Fibroblast of skin of back (primary cell): ENCODE measurements at places on chromosomes 1 and 21.

- DNase-seq: no peak
Observed at GRCh38 chr1:246579818-246580217, 13.6 kb downstream of the CNST start.

GRCh38 chr1:165352442-165353293 is 3.8 kb downstream of the LMX1A start:
- DNase-seq: no peak

GRCh38 chr1:2625311-2625710 is 7.5 kb downstream of the MMEL1 start:
- no peak for DNase-seq

- DNase-seq: no peak
Observed at GRCh38 chr1:17023102-17023501, 11.4 kb upstream of the ATP13A2 start.

GRCh38 chr1:236854605-236854983 is 59.5 kb downstream of the MTR start:
- peak; percentile 83 for DNase-seq

- DNase-seq: no peak
Observed at GRCh38 chr1:86472767-86473166, 4.0 kb downstream of the CLCA1 start.

DNA sequence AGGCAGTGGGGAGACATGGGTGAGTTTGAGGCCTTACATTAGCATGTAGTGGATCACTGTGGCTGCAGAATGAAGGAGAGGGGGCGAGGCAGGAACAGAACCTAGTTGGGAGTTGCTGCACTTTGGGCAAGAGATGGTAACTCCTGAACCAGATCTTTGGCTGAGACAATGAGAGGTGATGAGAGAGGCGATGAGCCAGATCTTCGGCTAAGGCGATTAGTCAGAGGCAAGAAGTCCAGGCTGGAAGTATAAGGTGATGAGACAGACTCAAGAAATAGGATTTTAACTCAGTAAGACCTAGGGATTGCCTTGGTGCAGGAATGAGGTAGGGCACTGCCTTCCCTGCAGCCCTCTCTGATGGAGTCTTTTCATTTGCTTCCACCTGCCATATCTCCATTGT is 9.1 kb upstream of the ARTN start:
- no peak for DNase-seq

DNA sequence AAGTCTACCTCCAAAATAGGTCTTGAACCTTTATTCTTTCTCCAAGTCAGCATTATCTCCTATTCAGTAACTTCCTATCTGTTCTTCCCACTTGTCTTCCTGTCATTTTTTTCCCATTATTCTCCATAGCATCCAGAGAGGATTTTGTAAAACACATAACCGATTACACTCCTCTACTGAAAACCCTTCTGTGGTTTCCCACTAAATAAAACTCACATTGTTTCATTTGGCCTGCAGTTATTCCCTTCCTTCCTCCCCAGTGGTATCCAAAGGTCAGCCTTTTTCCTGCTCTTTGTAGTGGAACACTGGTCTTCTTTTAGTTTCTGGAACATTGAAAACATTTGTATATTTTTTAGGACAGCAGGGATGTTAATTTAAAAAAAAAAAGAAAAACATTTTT is 266.0 kb downstream of the GPR52 start:
- no peak for DNase-seq

DNA sequence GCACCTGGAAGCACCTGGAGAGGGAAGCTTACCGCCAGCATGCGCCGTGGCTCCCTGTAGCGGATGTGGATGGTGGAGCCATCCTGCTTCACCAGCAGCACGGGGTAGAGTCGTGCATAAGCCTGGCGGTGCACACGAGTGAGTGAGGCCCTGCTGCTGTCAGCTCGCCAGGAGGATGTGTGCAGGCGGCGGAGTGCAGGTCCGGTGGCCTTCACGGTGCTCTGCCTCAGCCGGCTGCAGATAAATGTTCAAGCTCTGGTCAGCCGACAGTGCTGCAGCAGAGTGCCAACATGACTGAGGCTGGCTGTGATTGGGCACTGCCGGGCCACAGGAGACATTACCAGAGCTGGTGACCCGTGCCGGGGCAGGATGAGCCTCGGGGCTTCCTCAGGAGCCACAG is 1.5 kb downstream of the MRPL55 start:
- DNase-seq: no peak

DNA sequence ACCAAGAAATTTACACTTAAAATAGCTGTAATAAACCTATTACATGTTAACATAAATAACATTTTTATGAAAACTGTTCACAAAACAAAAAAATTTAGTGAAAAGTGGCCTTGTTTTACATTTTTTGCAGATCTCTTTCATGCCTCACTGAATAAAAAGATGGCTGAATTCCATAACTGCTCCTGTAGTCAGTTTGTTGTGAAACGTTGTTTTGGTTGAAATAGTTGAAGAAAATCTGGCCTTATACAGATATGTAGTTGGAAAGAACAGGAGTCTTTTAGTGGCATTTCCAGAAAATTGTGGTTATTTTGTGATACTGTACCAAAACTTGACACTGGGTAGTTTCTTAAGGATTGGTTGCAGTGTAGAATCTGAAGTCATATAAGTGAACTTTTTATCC is 18.1 kb downstream of the ITSN1 start:
- DNase-seq: no peak

- no peak for DNase-seq
Observed at GRCh38 chr1:45260244-45260643, 53.8 kb upstream of the ZSWIM5 start.

DNA sequence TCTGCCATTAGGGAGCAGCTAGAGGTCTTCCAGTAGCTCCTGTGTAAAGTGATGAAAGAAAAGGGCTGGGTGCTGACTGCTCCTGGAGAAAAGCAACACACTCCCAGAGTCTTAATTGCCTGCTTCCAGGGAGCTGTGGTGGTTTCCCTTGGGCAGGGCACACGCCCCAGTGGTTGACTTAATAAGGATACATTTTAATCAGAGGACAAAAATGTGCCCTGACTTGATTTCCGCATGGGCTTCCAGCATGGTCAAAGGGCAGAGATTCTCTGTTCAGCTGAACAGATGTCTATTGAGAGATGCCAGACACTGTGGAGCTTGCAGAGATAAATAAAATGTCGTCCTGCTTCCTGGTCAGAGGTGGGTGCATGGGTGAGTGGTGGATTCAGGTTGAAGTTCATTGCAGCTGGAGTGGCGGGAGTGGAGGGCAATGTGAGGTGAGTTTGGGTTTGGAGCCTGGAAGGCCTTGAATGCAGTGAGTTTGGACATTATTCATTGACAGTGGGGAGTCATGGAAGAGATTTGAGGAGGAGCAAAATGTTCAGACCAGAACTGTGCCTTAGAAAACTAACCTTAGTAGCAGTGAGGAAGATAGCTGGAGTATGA is 16.0 kb downstream of the QSOX1 start:
- no peak for DNase-seq

GRCh38 chr1:107358619-107359327 is 217.9 kb downstream of the NTNG1 start:
- no peak for DNase-seq

GRCh38 chr1:78136680-78137079 is 90.9 kb downstream of the GIPC2 start:
- DNase-seq: no peak

GRCh38 chr1:17676387-17677060 is 78.6 kb upstream of the ACTL8 start:
- DNase-seq: peak; percentile 18
